ENCODE measurements at places on chromosomes 7 and 10.

DNA sequence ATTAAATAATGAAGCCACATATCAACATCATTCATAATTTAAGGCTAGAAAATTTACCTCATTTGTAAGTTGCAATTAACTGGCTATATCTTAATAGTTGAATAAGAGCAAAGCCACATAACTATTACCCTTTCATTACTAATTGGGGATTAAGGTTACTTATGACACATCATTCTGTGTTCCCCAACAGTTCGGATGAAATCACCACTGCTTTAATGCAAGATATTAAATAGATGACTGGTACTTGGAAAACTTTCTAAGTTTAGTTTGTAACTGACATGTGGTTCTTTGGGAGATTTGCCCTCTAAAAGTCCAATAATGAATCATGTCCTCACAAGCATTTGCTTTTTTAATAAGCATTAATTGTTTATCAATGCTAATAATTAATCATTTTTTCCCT, 109.1 kb downstream of the MTERF1 start:
- DNase-seq, result no peak

DNA sequence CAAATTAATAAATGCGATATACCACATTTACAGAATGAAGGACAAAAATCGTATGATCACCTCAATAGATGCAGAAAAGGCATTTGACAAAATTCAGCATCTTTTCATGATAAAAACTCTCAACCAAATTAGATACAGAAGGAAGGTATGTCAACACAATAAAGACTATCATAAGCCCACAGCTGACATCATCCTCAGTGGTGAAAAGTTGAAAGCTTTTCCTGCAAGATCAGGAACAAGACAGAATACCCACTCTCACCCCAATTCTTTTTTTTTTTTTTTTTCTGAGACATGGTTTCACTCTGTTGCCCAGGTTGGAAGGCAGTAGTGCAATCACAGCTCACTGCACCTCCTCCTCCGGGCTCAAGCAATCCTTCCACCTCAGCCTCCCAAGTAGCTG, 67.2 kb downstream of the TPST1 start:
- DNase-seq, result no peak

DNA sequence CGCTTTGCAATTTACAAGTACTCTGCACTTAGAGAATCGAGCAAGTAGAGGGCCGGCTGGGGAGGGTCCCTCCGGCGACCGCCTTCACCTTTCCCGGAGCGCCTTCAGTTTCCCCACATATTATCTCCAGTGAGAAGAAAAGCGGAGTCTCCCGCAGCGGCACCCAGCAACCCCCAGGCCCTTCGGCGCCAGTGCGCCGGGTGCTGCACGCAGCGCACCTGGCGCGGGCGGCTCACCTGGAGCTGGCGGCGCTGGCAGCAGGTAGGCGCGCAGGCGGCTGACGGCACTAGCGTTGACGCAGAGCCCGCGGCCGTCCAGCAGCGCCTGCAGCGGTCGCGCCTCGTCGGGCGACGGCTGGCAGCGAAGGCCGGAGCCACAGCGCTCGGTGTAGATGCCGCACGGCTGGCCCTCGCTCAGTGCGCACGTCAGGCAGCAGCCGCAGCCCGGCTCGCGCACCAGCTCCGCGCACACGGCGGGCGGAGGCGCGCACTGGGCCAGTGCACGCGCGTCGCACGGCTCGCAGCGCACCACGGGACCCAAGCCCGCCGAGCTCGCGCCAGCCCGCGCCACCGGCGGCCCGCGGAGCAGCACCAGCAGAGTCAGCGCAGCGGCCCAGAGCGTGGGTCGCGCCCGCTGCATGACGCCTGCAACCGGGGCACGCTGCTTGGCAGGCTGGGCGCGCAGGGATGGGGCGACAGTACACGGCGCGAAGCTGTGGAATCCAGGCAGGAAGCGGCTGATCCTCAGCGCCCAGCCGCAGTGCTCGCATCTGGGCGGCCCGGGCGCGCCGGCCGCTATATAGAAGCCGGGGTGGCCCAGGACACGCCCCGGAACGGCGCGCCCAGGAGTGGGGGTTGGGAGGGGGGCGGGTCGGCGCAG, at the start of gene IGFBP3:
Gene IGFBP3, minus strand, starts transcription at position 771 of the 879 bp plus-strand sequence. Its CDS starts 132 bp downstream, at position 639.
- DNase-seq, result peak; percentile 23

GRCh38 chr10:104589871-104590270, 51.2 kb upstream of the SORCS3 start:
- DNase-seq, result no peak

GRCh38 chr7:28818996-28819395, 139.1 kb downstream of the TRIL start:
- DNase-seq, result no peak

GRCh38 chr7:157889480-157889879, 552.7 kb downstream of the DNAJB6 start:
- DNase-seq, result no peak

- no peak for DNase-seq
Observed at GRCh38 chr10:88271761-88272543, 311.2 kb downstream of the RNLS start.
